ENCODE measurements at places on chromosomes 5 and 9.

DNA sequence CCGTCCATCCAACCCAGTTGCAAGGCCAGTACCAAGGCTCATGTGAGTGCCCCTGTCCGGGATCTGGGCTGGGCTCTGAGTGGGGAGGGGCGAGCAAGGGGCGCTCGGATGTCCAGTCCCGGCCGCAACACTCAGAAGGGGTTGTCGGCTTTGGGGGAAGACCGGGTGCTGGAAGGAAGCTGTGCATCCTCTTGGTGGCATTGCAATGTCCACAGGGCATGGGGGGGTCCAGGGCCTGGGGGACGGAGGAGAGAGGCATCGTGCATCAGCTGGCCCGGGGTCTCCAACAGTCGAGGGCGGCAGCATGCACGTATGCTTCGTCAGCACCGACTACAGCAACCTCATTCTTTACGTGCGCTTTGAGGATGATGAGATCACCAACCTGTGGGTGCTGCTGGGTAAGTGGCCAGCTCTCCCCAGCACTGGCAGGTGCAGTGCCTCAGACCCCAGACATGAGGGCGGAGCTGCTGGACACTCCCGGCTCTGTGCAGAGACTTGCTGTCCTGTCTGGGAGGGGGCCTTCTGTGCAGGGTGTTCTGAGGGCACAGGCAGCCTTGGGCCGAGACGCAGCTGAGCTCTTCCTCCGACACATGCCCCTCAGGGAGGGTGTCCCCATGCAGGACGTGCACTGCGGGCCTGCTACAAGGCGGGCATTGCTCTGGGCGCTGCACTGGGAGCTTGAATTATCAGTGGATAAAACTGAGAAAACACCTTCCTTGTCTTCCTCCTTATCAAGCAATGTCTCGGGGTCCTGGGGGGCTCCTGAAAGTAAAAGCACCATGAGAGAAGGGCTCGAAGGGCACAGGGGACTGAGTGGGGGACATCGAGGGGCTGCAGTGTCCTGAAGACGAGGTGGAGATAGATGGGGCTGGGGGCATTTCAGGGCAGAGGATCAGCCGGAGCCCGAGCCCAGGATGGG lies 22.5 kb downstream of the GLT6D1 start:
- DNase-seq = no peak

- DNase-seq = no peak
Observed at GRCh38 chr9:71285191-71285656, 163.8 kb upstream of the TRPM3 start.

DNA sequence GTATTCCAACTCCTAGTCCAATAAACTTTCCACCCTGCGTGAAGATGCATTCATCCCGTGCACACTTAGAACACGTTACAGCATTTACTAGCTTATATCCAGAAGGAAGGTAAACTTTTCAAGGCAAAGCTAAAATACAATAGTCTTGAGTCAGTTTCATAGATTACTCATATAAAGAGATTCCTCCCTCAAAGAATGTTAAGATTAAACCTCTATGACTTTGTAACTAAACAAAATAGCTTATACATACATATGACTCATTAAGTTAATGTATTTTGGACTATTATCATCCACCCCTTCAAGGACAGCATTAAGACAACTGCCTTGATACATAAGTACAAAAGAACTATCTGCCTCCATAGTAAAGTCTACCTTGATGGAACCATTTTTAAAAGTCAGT lies 36.1 kb downstream of the TLE1 start:
- DNase-seq = no peak

GRCh38 chr5:82217917-82218316 lies 60.2 kb downstream of the RPS23 start:
- DNase-seq = no peak

DNA sequence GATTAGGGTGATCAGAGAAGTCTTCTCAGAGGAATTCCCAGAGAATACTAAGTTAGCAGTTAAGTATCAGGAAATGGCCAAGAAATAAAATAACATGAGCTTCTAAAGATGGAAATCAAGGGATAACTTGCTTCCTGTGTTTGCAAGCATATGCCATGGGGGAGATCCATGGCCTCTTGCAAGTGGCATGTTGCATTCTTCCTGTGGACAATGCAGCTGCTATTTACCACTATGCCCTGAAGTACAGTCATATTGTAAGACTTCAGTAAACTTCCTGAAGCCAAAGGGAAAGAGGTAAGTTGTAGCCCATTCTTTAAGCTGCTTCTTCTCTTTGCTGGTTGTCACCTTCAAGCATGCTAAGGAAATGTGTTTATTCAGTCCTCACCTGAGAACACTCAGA lies 154.7 kb upstream of the RUSC2 start:
- DNase-seq = no peak

GRCh38 chr5:394671-395155 lies 48.3 kb upstream of the EXOC3 start:
- DNase-seq = no peak

DNA sequence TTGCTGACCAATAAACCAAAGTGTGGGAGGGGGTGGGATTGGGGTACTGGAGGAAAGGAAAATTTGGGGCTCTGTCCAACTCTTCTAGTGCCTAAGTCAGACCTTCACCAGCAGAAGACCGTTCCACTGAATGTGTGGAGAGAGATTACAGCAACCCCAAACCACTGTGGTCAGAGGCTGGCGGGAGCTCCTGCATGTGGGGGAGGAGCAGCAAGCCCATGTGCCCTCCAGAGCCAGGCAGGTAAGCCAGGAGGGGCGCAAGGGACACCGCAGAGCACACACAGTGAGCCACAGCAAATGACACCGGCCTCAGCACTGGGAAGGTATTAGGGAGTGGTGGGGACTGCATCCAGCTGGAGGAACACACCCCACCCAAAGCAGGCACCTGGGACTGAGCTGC lies 62.9 kb downstream of the SMIM23 start:
- no peak for DNase-seq

DNA sequence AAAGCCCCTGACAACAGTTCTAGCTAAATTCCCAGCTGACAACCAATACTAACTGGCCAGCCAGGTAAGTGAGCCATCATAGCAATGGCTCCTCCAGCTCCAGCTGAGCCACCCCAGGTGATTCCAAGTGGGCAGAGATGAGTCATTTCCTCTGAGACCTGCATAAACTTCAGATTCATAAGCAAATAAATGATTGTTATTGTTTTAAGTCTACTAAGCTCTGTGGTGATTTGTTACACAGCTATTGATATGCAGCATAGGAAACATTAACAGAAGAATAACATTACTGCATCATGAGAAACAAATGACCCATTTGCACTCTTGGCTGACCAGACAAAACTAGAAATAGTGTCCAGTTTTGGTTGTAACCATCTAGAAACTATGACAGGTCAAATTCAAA lies 60.3 kb downstream of the TTC39B start:
- DNase-seq = no peak

DNA sequence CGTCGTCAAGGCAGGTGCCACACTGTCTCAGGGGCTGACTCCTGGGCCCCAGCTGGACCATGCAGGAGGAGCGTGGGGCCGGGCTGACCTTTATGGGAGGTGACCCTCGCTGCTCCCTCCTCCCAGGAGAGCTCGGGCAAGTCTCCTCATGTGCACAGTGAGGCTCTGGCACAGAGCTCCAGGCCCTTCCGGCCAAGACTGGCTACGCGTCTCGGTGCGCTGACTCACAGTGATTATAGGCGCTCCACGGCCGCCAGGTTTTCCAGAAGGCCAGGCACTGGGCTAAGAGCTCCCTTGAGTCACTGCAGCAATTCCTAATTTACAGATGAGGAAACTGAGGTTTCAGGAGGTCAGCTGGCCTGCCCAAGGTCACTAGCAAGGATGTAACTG lies 47.4 kb downstream of the VAV2 start:
- DNase-seq = no peak

DNA sequence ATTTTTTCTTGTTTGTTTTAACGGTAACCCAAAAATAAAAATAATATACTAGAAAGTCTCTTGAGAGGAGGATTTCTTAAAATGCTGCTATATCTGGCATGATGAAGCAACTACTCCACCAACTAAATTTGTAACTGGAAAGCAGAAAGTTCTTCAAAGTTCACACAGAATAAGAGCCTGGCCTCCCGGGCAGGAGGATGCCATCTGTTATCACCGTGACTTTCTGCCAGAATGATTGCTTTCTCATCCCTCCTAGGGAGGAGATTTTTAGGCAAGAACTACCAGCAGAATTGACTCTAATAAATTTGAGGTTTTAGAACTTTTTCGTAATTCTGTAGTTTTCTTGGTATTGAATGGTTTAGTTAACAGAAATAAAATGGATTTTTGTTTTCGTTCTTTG lies 464.6 kb upstream of the ACTBL2 start:
- no peak for DNase-seq

DNA sequence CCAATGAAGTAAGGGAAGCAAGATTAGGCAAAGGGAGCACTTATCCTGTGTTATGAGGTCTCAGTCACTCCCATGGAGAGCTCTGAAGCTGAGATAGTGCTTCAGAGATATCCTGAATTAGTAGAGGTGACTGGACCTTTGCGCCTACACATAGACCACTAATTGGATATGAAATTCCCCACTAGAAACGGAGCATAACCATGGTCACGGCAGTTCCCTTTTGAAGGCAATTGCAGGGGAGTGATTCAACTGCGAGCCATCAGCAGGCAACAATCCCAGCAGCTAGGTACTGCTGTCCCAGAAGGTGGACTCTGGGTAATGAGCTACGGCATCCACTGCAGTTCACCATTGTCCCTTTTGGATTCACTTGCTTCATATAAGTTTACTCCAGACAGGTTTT lies 267.7 kb upstream of the RASA1 start:
- no peak for DNase-seq

- DNase-seq = no peak
Observed at GRCh38 chr5:1161833-1162229, 39.6 kb upstream of the SLC6A19 start.

DNA sequence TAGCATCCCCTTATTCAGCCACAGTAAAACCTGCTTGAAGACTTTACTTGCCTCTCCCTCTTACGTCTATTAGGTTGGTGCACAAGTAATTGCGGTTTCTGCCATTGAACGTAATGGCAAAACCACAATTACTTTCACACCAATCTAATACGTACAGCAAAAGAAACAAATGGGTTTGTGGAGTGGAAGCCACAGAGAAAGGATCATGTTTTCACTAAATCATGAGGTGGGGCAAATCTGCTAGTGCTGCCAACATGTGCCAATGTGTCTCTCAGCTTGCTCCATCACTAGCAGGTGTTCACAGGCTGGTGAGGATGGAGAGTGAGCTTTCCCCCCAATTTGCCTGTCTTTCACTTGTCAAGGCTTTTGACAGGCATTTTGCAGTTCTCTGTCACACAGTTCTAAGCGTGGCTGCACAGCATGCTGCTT lies 15.9 kb downstream of the DMAC1 start:
- no peak for DNase-seq

DNA sequence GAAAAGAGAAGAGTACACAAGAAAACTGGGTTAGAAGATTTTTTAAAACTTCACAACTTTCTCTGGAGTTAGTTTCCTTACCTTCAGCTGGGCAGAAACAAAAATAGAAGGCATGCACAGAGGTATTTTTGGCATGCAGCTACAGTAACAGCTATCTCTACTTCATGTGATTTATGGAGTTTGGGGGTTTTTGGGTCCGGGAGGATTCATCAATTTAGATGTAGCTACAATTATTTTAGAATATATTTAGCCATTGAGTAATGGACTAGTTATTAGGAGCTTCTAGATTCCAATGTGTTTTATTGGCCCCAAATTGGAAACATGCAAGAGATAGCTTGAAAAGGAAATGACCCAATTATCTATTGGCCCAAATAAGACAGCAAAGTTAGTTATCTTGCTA lies 91.6 kb upstream of the TNFAIP8 start:
- DNase-seq = no peak

DNA sequence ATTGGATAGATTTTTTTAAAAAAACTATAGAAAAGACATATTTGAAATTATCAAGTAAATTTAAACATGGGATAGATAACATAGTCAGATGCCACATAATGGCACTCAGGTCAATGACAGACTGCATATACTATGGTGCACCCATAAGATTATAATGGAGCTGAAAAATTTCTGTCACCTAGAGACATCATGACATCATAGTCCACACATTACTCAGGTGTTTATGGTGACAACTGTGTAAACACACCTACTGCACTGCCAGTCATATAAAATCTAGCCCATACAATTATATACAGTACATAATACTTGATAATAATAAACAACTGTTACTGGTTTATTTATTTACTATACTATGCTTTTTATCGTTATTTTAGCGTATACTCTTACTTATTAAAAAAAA lies 58.6 kb downstream of the CPLANE1 start:
- DNase-seq = no peak

DNA sequence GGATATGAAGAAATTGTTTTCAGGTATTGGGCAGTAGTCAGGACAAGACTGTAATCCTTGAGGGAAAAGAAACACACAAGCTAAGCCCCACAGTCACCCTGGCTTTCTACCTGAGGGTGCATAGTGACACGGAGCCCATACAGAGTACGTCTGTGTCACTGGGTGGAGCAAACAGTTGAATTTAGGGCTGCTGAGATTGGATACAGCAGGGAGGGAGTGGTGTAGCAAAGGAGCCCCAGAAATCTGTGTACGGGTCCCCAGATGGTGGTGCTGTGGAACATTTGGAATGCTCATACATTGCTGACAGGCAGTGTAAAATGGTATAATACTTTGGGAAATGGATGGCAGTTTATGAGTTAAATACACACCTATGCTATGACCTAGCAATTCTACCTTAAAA lies 5.1 kb downstream of the TRMT10B start:
- DNase-seq = no peak

DNA sequence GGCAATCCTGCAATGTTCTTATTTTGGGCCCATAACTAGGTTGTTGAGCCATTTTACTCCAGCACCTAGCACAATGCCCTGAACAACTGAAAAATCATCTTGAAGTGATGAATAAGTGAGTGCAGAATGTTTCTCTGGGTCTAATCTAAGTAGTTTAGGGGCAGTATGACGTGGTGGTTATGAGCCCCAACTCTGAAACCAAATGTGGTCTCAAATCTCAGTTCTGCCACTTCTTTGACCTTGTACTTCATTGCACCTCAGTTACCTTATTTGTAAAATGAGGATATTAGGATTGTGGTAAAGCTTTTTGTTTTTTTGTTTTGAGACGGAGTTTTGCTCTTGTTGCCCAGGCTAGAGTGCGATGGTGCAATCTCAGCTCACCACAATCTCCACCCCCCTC lies 80.9 kb upstream of the SNX2 start:
- DNase-seq = no peak

DNA sequence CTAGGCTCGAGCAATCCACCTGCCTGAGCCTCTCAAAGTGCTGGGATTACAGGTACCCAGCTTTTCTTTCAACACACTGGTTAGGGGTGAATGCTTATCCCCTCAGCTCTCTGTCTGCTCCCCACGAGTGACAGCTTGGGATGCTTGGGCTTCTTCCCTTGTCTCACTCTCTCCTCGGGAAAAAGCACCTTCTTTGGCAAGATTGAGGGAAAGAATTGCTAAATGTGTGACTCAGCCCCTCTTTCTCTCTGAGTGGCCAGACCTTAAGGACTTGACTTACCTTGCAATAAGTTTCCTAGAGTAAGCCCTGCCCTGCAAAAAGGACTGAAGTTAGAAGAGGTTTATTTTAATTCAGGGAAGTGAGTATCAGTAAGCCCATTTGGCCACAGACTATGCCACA lies 68.1 kb upstream of the ERBIN start:
- no peak for DNase-seq
